ENCODE measurements at places on chromosomes 16 and 17. TPM values are rescaled to one million over a fixed set of nuclear protein-coding genes. Genes with fewer than 3 reads are reported as not detected.

TBX2 gene
- total RNA-seq, result 28.9 TPM

BCKDK gene
- 37.2 TPM for total RNA-seq

GRCh38 chr16:12132290-12132689 lies 155.8 kb downstream of the SNX29 start:
- DNase-seq, result no peak

- DNase-seq, result peak; percentile 54
Observed at GRCh38 chr16:10839279-10839666, 20.7 kb upstream of the TVP23A start.

GRCh38 chr17:78970834-78971755 lies 8.6 kb downstream of the LGALS3BP start:
- DNase-seq, result peak; percentile 94

GRCh38 chr17:74860229-74860871 lies 665 bp upstream of the GRIN2C start:
- peak; percentile 43 for DNase-seq
